ENCODE measurements at places on chromosomes 5 and 9.

GRCh38 chr9:133087429-133088145, 25.8 kb downstream of the CEL start:
- no peak for DNase-seq

GRCh38 chr5:94505327-94506068, 112.9 kb downstream of the KIAA0825 start:
- no peak for DNase-seq

GRCh38 chr9:131423171-131423581, 29.3 kb downstream of the PRRC2B start:
- peak; percentile 60 for DNase-seq

- DNase-seq, result no peak
Measured at GRCh38 chr5:20601678-20602100, 613.7 kb upstream of the CDH18 start.

GRCh38 chr5:173475780-173476179, 140.7 kb downstream of the BOD1 start:
- no peak for DNase-seq

DNA sequence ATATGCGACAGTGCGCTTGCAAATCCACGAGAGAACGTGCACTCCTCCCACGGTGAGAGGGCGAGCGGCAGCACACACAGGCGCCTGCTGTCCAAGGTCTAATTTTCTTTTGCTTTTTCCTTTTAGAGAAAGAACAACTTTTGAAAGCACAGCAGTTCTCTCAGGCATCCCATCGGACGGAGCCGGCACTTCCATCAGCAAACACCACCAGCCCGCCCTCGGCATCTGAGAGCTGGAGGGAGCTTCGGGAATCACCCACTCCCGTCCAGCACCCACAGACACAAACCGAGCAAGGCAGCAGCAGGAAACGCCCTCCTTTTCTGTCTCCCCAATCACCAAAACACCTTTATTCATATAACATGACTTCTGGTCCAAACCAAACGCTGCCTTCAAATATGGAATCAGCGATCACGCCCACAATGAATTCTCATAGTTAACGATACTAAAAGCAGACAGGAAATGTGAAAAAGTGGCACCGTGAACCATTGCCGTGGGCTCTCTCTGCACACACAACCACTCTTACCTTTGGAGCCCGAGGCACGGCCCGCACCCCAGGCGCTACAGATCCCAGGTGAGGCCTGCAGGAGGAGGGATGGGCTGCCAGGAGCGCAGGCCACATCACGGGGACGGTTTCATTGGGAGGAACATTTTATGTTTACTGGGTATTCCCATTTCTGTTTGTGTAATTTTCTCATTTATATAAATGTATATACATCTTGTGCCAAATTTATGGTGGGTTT, 14.2 kb downstream of the LPCAT1 start:
- peak; percentile 60 for DNase-seq

DNA sequence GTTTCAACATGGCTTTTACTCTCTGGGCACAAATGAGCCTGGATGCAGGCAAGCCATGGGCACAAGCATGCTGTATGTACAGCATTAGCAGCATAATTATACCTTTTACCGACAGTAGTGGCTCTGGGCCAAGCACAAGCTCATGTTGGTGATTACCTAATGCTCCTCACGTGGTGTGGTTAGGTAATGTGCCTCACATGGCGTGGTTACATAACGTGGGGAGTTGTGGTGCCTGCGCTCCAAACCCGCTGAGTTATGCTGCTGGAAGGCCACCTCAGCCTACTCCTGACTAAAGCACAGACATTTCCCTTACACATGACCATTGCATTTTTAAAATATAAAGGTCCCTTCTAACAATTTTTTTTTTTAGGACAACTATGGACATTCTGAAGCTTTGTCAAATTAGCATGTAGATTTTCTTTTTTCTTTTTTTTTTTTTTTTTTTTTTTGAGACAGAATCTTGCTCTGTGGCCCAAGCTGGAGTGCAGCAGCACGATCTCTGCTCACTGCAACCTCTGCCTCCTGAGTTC, 794.0 kb downstream of the EFNA5 start:
- no peak for DNase-seq

GRCh38 chr9:83996126-83996525, 15.5 kb downstream of the RMI1 start:
- DNase-seq, result no peak

- no peak for DNase-seq
Measured at GRCh38 chr5:83488821-83489220, 17.3 kb downstream of the VCAN start.

DNA sequence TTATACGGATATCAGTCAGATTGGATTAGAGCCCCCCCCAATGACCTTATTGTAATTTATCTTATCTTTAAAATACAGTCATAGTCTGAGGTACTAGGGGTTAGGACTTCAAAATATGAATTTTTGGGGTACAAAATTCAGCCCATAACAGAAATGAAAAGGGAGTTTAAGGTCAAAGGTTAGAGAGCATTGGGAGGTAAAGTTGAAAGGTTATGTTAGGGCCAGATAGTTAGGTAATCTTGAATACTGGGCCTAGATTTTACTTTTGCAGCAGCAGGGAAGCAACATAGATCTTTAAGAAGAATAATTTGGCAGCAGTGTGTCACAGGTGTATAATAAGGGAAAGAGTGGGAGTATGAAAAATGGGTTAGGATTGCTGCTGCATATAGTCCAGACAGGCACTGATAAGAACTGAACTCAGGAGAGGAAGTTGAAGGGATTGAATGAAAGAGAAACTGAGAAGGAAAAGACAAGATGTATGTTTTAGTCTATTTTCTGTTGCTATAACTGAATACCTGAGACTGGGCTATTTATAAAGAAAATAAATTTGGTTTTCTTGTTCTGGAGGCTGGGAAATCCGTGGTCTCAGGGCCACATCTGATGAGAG, 10.7 kb upstream of the GCNT4 start:
- no peak for DNase-seq
